ENCODE measurements at places on chromosomes 6 and 20.

DNA sequence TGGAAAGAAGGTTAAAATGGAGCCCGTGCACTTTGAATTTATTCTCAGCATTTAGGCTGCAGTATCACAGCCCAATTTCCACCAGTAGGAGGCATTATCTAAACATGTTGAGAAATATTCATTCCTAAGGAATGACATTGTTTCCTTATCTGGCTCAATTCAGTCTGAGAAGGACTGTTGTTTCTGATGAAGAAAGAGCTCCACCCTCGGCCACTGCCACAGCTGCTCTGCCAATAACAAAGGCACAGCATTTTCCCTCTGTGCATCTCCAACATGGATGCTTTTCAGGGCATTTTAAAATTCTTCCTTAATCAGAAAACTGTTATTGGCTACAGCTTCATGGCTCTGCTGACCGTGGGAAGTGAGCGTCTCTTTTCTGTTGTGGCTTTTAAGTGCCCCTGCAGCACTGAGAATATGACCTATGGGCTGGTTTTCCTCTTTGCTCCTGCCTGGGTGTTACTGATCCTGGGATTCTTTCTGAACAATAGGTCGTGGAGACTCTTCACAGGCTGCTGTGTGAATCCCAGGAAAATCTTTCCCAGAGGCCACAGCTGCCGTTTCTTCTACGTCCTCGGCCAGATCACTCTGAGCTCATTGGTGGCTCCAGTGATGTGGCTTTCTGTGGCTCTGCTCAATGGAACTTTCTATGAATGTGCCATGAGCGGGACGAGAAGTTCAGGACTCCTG is at the start of gene CALHM5:
TSS of gene CALHM5 (plus strand) at position 216 of the 687 bp plus-strand sequence. CDS start at position 274, 58 bp downstream.
- DNase-seq: no peak

- DNase-seq: no peak
These were observed 393.2 kb upstream of the SOX4 start for GRCh38 chr6:21200134-21200870.

DNA sequence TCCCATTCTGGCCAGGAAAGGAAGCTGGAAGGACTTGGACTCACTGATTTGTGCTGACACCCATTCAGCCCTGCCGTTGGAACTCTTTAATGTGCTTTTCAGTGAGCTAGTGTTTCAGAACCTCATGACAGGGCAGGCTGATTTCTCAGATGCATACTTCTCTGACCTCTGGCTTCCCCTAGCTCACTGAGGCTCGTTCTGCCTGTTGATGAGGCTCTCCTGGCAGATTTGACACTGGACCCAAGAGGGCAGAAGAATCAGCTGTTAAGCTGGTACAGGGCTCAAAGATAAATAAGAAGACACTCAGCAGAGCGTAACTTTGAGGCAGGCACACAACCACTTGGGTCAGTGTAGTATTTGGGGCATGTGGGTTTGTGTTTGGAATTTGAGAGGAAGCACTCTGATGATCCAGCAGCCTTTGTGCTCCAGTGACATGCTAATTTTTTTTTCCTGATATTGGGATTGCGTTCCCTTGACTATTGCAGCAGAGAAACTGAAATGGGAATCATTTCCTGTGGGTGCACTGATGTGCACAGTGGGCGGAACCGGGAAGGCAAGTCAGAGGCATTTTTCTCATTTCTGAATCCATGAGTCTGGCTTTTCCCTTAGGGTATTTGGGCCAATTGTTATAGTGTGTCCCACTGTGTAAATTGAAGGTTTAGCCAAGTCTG is 80.2 kb downstream of the CARMIL1 start:
- DNase-seq: no peak

- no peak for DNase-seq
These were observed 22.9 kb downstream of the TMC2 start for GRCh38 chr20:2559279-2559626.

DNA sequence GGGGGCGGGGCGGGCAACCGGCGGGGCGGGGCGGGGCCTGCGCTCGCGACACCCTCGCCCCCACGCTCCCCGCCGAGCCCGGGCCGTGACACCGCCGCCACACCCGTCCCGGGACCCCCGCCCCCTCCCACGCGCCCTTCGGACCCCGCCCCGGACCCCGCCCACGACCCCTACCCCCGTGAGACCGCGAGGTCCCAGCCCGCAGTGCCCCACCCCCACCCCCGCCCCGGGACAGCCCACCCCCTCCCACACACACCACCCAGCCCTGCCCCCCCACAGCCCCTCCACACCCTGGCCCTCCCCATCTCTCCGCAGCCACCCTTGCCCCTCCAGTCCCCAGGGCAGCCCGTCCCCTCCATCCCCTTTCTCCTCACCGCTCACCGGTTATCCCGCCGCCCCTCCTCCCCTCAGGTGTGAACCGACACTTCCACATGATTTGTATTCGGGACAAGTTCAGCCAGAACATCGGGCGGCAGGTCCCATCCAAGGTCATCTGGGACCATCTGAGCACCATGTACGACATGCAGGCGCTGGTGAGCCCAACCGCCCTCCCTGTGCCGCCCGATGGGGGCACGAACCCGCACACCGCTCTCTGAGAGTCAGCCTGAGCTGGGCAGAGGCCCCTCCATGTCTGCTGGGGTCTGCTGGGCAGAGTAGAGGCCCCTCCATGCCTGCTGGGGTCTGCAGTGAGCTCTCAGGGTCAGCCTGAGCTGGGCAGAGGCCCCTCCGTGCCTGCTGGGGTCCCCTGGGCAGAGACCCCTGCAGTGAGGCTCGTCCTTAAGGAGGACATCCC is 622 bp downstream of the MRGBP start:
- DNase-seq: no peak

GRCh38 chr6:165968408-165968807 is 199.2 kb downstream of the TBXT start:
- DNase-seq: no peak

DNA sequence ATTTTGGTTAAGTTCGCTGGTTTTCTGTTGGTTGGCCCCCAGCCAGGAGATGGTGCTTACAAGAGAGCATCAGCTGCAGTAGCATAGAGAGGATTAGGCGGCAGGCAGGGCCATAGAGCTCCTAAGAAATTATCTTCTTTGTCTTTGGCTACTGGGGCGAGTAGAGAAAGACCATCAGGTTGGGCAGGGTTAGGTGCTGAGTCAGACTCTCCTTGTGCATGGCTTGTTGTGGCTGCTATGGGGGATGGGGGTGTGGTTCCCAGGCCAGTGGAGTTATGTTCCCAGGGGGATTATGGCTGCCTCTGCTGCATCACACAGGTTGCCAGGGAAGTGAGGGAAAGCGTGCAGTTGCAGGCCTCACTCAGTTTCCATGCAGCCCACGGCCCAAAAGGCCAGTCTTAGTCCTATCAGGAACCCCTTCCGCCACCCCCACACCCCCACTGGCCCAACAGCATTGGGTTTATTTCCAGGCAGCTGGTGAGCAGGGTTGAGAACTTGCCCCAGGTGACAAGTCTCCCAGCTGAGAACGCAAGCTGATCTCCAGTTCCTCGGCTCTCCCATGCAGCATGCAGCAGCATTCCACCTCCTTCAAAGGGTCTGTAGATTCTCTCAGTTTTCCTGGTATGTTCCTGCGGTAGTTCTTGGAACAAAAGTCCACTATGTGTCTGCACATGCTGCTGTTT is 243.7 kb downstream of the UTRN start:
- DNase-seq: peak; percentile 16

DNA sequence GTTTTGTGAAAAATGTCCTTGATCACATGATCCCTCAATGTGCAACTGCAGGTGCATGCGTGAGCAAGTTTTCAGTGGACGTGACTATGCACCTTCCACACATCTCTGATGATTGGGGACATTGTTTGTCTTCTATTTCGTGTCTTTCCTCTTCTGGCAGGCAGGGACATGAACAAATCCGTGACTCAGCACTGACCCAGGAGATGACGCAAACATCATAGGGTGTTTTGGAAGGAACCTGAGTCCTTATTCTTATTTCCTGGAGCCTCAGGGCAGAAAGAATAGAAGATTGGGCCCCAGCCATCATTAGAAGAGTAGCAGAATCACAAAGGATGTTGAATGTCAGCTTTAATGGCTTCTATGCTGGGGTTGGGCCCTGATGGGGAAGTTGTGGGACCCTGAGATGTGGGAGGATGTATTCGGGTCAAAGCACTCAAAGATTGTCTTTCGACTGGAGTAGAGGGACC is 11.9 kb upstream of the SIRPD start:
- DNase-seq: no peak

DNA sequence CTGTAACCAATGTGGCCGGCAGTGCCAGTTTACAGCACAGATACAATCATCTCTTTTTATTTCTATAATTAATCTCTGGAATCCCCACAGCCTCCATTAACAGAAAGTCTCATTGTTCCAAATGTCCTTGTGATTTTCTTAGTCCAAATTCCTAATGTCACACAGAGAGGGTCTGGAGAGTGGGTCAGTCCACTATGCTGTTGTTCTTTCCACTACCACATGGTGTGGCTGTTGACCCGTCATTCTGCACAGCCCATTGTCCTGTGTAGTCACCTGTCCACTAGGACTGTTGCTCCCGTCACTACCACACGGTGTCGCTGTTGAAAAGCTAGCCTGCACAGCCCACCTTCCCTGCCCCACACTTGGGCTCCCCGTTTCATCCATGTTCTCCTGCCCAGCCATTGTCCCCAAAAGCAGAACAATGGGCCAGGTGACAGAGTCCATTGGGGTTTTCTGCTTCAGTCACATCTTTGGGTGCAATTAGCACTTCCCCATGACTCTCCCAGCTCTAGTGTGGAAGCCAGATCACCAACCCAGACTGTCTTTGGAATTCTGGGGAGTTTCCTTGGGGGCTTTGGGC is 8.6 kb upstream of the LBP start:
- peak; percentile 53 for DNase-seq

DNA sequence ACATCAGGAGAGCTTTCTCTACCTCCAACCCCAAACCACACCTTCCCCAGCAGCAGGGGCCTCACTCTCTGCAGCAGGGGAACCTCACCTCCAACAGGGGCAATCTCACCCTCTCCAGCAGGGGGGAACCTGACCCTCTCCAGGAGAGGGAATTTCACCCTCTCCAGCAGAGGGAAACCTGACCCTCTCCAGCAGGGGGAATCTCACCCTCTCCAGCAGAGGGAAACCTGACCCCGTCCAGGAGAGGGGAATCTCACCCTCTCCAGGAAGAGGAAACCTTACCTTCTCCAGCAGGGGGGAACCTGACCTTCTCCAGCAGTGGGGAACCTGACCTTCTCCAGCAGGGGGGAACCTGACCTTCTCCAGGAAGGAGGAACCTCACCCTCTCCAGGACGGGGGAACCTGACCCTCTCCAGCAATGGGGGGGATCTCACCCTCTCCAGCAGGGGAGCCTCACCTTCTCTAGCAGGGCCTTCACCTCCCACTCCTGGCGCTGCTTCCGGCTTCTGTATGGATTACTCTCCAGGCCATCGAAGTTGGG is 3.1 kb downstream of the B3GALT4 start:
- peak; percentile 58 for DNase-seq

DNA sequence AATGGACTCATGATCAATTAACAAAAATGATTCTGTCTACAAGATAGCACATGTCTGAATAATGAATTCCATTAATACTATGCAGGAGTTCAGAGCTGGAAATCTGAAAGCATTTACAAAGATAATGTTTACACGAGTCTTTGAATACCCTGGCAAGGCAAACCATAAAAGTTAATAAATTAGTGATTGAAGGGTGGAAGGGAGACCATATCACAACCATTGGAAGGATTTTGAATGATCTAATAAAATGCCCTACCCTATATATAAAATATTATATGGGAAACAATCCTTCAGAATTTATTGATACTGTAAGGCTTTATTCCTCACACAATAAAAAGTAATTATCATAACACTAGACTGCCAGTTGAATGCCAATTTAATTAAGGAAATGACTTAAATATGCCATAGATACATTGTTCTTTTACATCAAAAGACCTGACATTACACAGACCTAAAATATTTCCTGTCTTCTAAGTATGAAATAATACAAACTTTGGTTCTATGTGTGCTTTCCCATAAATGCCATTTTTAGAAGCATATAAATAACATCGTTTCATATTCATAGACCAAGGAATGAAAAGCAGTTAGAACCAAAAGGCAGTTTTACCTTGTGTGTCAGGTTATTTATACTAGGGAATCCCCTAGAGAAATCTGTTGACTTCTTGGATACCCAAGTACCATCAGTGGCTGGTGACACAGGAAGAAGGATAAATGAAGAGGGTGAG is 249.2 kb upstream of the MARCKS start:
- no peak for DNase-seq

DNA sequence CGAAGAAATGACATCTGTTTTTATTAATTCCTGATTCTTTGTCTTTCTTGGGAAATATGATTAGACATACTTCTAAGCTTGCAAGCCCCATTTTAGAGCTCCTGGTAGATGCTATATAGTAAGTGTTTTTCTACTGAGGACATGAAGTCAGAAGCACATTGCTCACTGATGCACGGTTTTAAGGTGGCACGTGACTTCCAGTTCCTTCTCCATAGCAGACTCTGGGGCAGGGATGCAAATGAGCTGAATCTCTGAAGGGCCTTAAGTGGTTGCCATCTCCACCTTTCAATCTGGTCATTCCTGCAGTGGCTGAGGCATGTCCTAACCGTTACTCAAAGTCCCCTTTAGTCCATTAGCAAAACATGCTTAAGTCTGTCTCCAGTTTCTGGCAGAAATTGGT is 421.2 kb upstream of the HTR1E start:
- DNase-seq: no peak

GRCh38 chr6:74745670-74746069 is 460.2 kb downstream of the COL12A1 start:
- DNase-seq: no peak

GRCh38 chr6:55664591-55665587 is 85.9 kb upstream of the HMGCLL1 start:
- DNase-seq: no peak

DNA sequence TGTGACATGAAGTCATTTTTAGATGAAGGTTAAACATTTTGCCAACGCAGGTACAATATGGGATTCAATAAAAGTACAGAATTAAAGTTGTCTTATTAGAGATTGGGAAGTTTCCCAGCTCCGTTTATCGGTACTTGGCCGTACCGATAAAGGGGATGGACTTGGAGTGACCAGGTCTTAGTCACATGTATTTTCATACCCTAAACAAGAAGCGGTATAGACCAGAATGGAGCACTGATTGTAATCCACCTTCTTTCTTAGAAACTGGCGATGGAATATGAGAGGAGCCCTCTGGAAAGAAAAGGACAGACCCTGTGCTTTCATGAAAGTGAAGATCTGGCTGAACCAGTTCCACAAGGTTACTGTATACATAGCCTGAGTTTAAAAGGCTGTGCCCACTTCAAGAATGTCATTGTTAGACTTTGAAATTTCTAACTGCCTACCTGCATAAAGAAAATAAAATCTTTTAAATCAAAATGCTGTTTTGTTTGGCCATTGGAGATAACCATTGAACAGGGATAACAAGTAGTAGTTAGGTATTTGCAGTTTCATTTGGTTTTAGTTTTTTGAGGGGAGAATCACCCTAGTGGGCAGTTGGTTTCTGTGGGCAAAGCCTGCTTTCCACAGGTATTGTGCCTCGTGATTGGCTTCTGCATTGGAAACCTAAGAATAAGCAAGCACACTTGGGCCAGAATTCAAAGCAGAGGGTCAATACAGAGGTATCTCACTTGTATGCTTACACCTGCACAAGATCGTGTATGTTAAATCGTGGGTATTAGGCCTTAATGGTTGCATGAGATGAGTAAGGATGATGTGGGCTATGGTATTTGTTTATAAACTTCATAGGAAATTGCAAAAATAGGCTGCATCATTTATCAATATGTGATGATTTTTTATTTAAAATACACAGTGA is 11.2 kb upstream of the ZNFX1 start:
- no peak for DNase-seq

All from nephron progenitor cell (in vitro differentiated cells).